Stimulated activated CD8-positive, alpha-beta memory T cell treated with anti-CD3 and anti-CD28 coated beads, Interleukin-7, amount 100 ng/mL, for 48 hours (primary cell): ENCODE measurements at places on chromosomes 4 and X.

- no peak for DNase-seq
These were observed 4.9 kb upstream of the PPEF1 start for GRCh38 chrX:18702362-18703195.

DNA sequence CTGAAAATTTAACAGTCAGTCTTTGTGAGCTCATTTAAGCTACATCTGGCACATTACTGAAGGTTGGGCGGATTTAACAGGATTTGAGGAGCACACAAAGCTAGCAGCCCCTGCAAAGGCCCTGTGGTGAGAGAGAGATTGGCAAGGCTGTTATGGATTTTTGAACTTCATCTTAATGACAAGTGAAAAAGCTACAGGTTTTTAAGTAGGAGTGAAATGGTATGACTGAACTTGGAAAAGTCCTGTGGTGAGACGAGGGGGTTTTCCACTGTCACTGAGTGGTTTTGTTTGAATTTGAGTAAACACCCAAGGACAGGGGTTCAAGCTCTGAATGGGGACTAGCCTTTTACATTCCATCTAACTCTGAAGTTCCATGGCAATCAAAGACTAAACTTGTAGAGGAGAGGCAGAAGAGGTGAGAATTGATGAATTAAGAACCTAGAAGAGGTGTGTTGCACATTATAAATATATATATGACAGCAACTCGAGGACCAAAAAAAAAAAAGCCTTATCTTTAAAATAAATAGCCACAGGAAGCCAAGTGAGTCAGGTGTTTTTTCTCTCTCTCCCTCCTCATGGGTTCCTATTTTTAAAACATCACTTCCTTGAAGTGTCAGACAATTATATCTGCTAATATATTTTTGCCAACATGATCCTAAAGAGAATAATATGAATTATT is 47.8 kb upstream of the CLNK start:
- DNase-seq: no peak

DNA sequence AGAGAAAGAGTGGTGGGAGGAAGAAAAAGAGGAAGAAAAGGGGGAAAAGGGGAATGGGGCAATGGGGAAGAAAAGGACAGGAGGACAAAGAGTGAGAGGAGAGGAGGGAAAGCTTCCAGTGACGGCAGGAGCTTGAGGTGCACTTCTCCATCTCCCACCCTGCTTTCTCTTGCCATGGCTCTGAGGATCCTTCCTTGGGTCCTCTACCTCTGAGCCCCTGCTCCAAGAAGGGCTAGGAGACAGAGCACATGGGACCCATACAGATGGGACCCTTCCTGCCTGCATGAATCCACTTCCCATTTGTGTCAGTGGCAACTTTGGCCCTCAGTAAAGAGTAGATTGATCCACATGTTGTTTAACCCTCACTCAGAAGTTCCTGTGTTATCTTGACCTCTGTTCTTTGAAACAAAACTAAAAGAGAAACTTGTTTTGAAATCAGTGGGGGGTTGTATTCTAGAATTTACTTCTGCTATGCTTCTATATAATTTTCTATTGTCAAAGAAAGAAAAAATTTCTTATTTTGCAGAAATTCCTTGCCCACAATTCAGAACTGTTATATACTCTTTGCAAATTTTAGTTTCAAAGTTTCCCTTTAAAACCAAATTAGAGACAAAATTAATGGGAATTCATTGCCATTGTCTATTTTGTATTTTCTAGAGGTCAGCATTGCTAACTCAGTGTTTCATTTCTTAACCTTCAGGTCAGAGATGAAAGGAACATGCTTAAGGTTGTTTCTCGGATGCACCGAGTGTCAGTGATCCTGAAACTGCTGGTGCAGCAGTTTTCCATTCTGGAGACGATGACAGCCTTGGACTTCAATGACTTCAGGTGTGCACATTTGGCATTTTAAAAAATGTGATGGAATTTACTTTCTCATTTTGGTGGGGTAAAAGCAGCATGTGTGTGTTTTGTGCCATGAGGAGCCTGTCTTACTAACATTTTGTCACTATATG is 5.0 kb downstream of the TDO2 start:
- no peak for DNase-seq

- DNase-seq: no peak
These were observed 171.1 kb downstream of the SCFD2 start for GRCh38 chr4:53194727-53195126.

DNA sequence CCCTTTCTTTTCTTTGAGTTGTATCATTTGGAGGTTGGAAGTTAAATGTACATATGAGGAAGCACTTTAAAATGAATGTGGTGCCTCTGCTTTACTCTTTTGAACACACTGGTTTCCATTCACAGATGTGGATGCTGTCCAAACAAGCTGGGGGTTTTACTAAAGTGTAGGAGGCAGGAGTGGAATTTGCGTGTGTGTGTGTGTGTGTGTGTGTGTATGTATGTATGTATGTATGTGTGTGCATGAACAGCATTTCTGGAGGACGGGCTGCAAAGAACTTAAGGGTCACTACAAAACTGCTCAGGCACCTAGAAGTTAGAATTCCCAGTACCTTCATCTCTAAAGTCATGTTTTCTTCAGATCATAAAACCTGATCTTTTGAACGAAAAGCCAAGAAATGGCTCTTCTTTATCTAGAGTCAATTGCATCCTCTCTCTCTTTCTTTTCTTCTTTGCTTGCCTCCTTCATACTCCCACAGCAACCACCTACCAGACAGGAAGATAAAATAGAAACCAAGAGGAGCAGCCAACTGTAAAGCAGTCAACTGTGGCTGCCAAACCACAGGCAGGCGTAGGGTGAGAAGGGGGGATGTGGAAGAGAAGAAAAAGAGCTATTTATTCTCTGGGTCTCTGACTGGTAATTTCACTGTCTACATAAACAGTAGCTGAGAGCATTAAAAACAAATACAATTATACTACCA is 177.0 kb upstream of the RASGEF1B start:
- DNase-seq: peak; percentile 37

DNA sequence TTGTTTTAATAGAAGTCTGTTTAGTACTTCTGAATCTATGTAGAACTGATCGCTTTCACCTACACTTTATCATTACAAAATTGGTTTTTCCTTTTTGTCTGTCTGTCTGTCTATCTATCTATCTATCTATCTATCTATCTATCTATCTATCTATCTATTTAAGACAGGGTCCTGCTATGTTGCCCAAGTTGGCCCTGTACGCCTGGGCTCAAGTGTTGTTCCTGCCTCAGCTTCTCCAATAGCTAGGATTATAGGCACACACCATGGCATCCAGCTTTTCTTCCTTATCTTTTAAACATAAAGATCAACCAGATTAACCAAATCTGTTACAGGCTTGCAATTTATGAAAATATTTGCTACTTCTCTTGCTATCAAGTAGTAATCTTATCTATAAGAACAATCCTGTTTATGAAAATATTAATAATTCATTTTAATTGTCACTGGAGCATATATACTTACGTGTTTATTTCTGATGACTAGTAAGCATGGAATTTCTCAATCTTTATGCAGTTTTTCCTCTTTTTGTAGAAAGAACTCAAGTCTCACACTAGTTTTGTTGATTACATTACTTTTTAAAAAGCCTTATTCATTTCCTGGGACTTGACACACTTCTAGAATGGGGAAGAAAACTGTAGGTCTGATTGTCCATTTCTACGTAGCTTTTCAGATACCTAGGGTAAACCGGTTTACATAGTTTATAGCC is 24.5 kb downstream of the KIAA0232 start:
- no peak for DNase-seq
